ENCODE measurements at places on chromosomes 2 and 18.

GRCh38 chr18:13444430-13445240 is 226.1 kb downstream of the LDLRAD4 start:
- no peak for DNase-seq

DNA sequence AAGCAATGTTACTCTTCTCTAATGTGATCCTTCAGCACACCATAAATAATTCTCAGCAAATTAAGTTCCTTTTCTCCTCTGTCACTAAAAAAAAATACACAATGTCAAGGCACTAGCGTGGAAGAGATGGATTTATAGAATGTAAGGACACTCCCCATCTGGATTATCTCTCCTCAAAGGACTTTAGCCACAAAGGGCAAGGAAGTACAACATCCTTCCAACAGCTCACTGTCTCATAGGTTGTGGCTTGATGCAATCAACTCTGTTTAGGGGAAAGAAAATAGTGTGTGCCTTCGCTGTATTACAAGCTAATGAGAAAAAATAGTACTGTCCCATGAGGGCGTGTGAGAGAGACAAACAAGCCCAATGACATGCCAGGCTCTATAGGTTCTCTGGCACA is 129.1 kb upstream of the DNMT3A start:
- DNase-seq: no peak

DNA sequence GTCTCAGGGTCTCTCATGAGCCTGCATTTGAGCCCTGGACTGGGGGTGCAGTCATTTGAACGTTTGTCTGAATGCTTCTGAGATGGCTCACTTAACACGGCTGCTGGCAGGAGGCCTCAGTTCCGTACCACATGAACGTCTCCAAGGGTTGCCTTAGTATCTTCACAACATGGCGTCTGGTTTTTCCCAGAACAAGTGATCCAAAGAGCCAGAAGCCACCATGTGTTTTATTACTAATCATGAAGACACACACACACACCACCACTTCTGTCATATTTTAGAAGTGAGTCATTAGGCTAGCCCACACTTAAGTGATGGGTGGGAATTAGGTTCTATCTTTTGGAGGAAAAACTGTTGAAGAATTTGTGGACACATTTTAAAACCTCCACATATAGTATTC is 15.0 kb upstream of the MYO1B start:
- peak; percentile 79 for DNase-seq

DNA sequence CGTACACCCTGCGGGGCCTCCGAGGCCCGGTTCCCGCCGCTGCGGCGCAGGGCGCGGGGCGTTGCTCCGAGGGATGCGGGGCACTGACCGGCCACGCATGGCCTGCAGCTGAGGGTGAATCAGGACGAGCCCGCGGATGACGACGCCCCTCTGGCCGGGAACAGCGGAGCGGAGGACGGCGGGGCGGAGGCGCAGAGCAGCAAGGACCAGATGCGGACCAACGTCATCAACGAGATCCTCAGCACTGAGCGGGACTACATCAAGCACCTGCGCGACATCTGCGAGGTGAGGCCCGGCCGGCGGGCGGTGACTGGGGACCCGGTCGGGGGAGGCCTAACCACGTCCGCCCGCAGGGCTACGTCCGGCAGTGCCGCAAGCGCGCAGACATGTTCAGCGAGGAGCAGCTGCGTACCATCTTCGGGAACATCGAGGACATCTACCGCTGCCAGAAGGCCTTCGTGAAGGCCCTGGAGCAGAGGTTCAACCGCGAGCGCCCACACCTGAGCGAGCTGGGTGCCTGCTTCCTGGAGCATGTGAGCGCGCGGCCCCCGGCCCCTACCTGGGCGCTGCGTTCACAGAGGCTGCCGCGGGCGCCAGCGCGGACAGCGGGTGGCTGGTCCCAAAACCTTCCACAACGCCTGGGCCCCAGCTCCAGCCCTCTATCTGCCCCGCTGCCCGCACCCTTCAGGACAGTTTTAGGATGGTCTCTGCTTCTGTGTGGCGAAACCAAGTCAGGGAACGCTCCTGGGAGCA is 53.2 kb downstream of the FAM168B start:
- no peak for DNase-seq

- no peak for DNase-seq
Observed at GRCh38 chr2:203586206-203586605, 51.1 kb upstream of the RAPH1 start.

DNA sequence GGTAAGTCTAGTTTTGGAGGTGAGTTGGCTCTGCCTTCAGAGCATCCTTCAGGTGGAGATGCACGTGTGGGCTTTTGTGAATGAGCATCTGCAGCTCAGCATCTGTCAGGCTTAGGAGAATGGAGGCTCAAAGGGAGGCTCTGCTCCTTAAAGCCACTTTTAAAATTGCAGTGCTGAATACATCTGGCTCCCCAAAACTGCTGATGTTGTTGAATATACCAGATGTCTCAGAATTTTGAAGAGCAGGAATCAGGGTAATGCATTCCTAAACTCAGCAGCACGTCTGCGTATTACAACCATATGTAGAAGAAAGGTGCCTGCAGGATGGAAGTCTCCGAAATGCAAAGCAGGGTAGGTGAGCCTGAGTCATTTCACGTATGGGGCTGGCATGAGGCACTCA is 106.5 kb upstream of the EFEMP1 start:
- DNase-seq: no peak

GRCh38 chr2:159775021-159775420 is 23.0 kb downstream of the CD302 start:
- DNase-seq: no peak

All from HFF-Myc (cell line).